Cardiac septum (tissue), 1 donor: ENCODE measurements at places on chromosomes 3 and 15. TPM values are rescaled to one million over a fixed set of nuclear protein-coding genes. Genes with fewer than 3 reads are reported as not detected.

The GNAT1 gene
- total RNA-seq, result not detected

The SLC28A1 gene
- total RNA-seq, result 0.83 TPM

The EPHB3 gene
- total RNA-seq, result 3.6 TPM

The TM4SF4 gene
- total RNA-seq, result not detected

The OXTR gene
- total RNA-seq, result 0.30 TPM

The CHAC1 gene
- total RNA-seq, result 1.6 TPM

The KNG1 gene
- not detected for total RNA-seq

The FRMD5 gene
- 69.1 TPM for total RNA-seq

The ALDH1A2 gene
- total RNA-seq, result 22.9 TPM

The TNFAIP8L3 gene
- 4.8 TPM for total RNA-seq

The EFHB gene
- total RNA-seq, result 0.59 TPM

The PAQR5 gene
- total RNA-seq, result 0.16 TPM

The SCN11A gene
- 0.05 TPM for total RNA-seq

The ACTC1 gene
- total RNA-seq, result 11,631 TPM

The PARP15 gene
- total RNA-seq, result 0.67 TPM

The LRRC31 gene
- not detected for total RNA-seq

The C3orf33 gene
- 7.2 TPM for total RNA-seq

The C2CD4A gene
- 0.05 TPM for total RNA-seq

The RCCD1 gene
- 10.8 TPM for total RNA-seq

The AMT gene
- total RNA-seq, result 20.1 TPM

The CCDC9B gene
- total RNA-seq, result 178 TPM
